Sigmoid colon (tissue), 7 donors: ENCODE measurements at places on chromosomes 13 and 19. TPM values are rescaled to one million over a fixed set of nuclear protein-coding genes. Genes with fewer than 3 reads are reported as not detected.

The ANGPTL8 gene
- total RNA-seq = not detected

- no peaks in the 10 kb centered on the region for H3K36me3 ChIP-seq
- DNase-seq = no peak
- no peak overlapping the region for H3K4me3 ChIP-seq
- no peaks in the 10 kb centered on the region for H3K27me3 ChIP-seq
- H3K27ac ChIP-seq = no peak overlapping the region
Observed at GRCh38 chr13:93577105-93577504, 350.5 kb downstream of the GPC6 start.

- H3K4me3 ChIP-seq = no peak overlapping the region
- H3K27ac ChIP-seq = no peak overlapping the region
- DNase-seq = no peak
- H3K36me3 ChIP-seq = no peaks in the 10 kb centered on the region
- H3K4me1 ChIP-seq = peaks cover 29% of the 10 kb centered on the region
- no peaks in the 10 kb centered on the region for H3K27me3 ChIP-seq
Observed at GRCh38 chr13:25281193-25281934, 5.9 kb downstream of the MTMR6 start.

- no peaks in the 10 kb centered on the region for H3K27me3 ChIP-seq
- DNase-seq = no peak
- no peaks in the 10 kb centered on the region for H3K4me1 ChIP-seq
- no peak overlapping the region for H3K27ac ChIP-seq
- H3K36me3 ChIP-seq = no peaks in the 10 kb centered on the region
Observed at GRCh38 chr13:41306271-41307145, 4.6 kb upstream of the NAA16 start.

- no peak overlapping the region for H3K27ac ChIP-seq
- no peaks in the 10 kb centered on the region for H3K27me3 ChIP-seq
- DNase-seq = no peak
- H3K4me1 ChIP-seq = no peaks in the 10 kb centered on the region
- H3K4me3 ChIP-seq = no peak overlapping the region
- no peaks in the 10 kb centered on the region for H3K36me3 ChIP-seq
Observed at GRCh38 chr13:36096461-36097416, 34.4 kb downstream of the DCLK1 start.

- H3K27ac ChIP-seq = no peak overlapping the region
- DNase-seq = no peak
- H3K4me1 ChIP-seq = no peaks in the 10 kb centered on the region
- no peaks in the 10 kb centered on the region for H3K36me3 ChIP-seq
- no peak overlapping the region for H3K4me3 ChIP-seq
Observed at GRCh38 chr13:75938811-75939560, 302.9 kb downstream of the LMO7 start.

DNA sequence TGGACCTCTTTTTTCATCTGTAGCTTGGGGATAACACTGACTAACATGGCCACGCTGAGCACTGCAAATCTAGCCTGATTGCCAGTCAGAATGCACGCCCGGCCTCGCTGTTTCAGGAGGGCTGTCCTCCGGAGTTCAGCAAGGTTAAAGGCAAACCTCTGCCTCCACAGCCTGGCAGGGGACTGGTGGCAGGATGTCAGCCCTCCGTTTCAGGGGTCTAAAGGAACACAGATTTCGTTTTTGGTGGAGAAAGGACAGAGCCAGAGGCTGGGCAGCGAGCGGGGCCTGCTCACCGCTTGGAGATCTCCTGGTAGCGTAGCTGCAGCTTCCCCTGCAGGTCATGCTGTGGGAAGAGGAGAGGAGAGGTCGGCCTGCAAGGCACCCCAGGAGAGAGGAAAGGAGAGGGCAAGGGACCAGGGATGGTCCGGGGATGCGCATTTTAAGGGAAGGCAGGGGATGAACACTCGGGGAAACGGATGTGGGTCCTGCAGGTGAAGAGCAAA, 560 bp downstream of the NDUFA7 start:
- H3K27me3 ChIP-seq = no peaks in the 10 kb centered on the region
- peaks cover 37% of the 10 kb centered on the region for H3K4me1 ChIP-seq
- no peak for DNase-seq
- peak overlapping the region; percentile 93 for H3K4me3 ChIP-seq
- H3K36me3 ChIP-seq = peaks cover 2% of the 10 kb centered on the region
- peak overlapping the region; percentile 92 for H3K27ac ChIP-seq

The NOTCH3 gene
- 15.0 TPM for total RNA-seq

DNA sequence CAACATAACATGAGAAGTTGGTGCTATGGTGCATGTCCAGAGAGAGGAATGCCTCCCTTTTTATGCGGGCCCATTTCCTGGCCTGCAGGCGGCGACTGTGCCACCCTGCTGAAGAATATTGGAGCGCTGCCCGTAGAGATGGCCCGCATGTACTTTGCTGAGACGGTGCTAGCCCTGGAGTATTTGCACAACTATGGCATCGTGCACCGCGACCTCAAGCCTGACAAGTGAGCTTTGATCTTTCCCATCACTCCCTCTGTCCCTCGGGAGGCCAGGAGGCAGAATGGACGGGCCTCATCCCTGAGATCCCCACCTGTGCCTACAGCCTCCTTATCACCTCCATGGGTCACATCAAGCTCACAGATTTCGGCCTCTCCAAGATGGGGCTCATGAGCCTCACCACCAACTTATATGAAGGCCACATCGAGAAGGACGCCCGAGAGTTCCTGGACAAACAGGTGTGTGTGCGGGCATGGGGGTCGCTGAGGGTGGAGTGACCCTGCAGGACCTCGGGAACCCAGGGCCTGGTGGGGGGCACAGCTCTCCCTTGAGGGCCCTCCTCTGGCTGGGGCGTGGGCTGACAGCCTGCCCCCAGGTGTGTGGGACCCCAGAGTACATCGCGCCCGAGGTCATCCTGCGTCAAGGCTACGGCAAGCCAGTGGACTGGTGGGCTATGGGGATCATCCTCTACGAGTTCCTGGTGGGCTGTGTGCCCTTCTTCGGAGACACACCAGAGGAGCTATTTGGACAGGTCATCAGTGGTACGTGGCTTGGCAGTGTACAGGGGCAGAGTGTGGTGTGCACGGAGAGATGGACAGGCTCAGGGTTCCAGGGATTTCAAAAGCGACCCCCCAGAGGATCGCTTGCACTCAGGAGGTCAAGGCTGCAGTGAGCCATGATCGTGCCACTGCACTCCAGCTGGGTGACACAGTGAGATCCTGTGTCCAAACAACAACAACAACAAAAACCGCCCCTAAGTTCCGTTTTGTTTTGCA, 16.2 kb downstream of the DNASE2 start:
- H3K4me1 ChIP-seq = peaks cover 9% of the 10 kb centered on the region
- H3K27me3 ChIP-seq = peaks cover 11% of the 10 kb centered on the region
- DNase-seq = no peak
- no peak overlapping the region for H3K27ac ChIP-seq

DNA sequence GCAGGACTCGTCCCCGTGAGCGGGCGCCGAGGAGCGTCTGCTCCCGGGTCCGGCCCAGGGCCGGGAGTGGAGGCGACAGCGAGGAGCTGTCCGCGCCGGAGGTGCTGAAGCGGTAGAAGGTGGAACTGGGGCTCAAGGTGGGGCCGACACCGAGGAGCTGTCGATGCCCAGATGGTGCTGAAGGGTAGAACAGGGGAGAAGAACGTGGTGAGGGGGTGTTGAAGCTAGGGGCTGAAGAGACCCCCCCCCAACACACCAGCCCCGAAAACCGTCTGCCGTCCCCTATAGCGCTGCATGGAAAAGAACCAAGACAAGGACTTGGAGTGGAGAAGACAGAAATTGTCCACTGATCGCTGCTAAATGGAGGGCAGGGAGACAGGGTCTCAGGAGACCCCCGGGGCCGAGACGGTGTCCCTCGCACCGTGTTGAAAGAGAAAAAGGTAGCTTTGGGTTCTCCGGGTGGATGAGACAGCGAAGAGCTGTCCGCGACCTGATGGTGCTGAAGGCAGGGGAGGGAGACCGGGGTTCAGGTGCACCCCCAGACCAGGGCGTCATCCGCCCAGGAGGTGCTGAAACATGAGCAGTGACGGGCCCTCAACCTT, 7.1 kb upstream of the PDE4C start:
- H3K27ac ChIP-seq = no peak overlapping the region
- H3K4me3 ChIP-seq = no peak overlapping the region
- H3K27me3 ChIP-seq = peaks cover 30% of the 10 kb centered on the region
- no peak for DNase-seq
- H3K36me3 ChIP-seq = no peaks in the 10 kb centered on the region

- no peak overlapping the region for H3K4me3 ChIP-seq
- H3K27me3 ChIP-seq = no peaks in the 10 kb centered on the region
- H3K4me1 ChIP-seq = peaks cover 39% of the 10 kb centered on the region
Observed at GRCh38 chr13:98325724-98326123, 148.7 kb upstream of the RNF113B start.

DNA sequence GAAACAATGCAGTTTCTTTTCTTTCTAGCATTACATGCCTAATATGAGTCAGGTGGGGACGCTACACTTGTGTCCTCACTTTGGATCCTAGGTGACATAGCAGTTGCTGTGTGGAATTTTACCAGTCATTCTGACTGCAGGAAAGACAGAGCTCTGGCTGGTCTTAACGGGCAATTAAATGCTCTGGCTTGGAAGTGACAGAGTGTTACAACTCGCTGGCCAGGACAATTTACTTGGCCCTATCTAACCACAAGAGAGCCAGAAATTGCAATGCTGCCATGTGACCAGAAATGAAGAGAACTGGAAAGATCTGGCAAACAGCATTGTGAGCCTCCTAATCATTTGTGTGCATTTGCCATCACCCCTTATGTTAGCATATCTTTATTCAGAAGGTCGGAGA, 351.1 kb downstream of the DCT start:
- H3K4me1 ChIP-seq = no peaks in the 10 kb centered on the region
- H3K27me3 ChIP-seq = no peaks in the 10 kb centered on the region
- H3K36me3 ChIP-seq = no peaks in the 10 kb centered on the region
- peak overlapping the region; percentile 24 for H3K27ac ChIP-seq
- DNase-seq = peak; percentile 68

DNA sequence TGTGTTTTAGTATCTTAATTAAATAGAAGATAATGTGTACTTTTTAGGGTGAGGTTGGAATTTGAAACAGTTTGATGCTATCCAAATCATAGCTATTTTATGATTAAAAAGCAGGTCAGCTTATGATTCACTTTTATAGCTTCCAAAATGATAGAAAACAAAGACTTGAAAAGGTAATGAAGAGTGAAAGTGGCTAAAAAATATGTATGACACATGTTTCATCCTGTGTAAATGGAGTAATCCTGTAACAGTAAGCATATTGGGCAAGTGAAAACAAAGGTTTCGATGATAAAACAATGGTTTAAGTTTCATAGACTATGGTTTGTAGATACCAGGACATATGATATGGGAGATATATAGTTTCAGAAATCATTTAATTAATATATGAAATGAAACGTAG, 456.2 kb downstream of the PCDH20 start:
- H3K4me1 ChIP-seq = no peaks in the 10 kb centered on the region
- no peaks in the 10 kb centered on the region for H3K27me3 ChIP-seq
- DNase-seq = no peak
- no peak overlapping the region for H3K27ac ChIP-seq
- H3K4me3 ChIP-seq = no peak overlapping the region
- no peaks in the 10 kb centered on the region for H3K36me3 ChIP-seq

The ATCAY gene
- 3.8 TPM for total RNA-seq

The ERICH6B gene
- not detected for total RNA-seq

DNA sequence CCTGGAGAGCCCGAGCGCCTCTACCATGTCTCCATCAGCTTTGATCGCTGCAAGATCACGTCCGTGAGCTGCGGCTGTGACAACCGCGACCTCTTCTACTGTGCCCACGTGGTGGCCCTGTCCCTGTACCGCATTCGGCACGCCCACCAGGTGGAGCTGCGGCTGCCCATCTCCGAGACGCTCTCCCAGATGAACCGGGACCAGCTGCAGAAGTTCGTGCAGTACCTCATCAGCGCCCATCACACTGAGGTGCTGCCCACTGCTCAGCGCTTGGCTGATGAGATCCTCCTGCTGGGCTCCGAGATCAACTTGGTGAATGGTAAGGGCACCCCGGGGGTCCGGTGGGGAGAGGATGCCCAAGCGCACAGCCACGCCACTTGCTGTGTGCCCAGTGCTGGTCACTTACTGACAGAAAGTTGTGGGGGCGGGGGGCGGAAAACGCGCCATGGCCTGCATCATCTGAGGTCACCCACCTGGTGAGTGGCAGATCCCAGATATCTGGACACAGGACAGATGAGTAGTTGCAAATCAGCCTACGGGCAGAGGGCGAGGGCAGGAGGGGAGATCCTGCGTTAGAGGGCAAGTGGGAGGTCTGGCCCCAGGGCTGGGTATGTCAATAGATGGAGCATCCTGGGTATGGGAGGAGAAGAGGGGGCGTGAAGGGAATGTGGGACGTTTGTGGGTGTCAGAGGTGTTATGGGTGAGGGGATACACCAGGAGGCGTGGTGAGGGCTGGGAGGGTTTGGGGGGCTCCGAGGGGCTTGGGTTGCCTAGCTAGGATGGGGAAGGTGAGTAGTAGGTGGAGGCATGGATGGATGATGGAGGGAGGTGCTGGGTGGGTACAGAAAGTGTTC, 9.8 kb downstream of the ZSWIM4 start:
- no peaks in the 10 kb centered on the region for H3K27me3 ChIP-seq
- DNase-seq = peak; percentile 79
- no peak overlapping the region for H3K27ac ChIP-seq
- peaks cover 6% of the 10 kb centered on the region for H3K4me1 ChIP-seq

GRCh38 chr19:51712461-51713081, 11.2 kb downstream of the HAS1 start:
- no peaks in the 10 kb centered on the region for H3K4me1 ChIP-seq
- H3K27me3 ChIP-seq = no peaks in the 10 kb centered on the region
- H3K4me3 ChIP-seq = no peak overlapping the region
- H3K27ac ChIP-seq = no peak overlapping the region
- no peaks in the 10 kb centered on the region for H3K36me3 ChIP-seq
- DNase-seq = no peak

The ZNF473 gene
- 11.2 TPM for total RNA-seq

GRCh38 chr13:50466456-50466855, 377.0 kb downstream of the DLEU7 start:
- H3K4me1 ChIP-seq = peaks cover 11% of the 10 kb centered on the region
- no peak overlapping the region for H3K27ac ChIP-seq
- no peak for DNase-seq

- DNase-seq = peak; percentile 88
- H3K27me3 ChIP-seq = no peaks in the 10 kb centered on the region
- H3K4me1 ChIP-seq = no peaks in the 10 kb centered on the region
- H3K36me3 ChIP-seq = no peaks in the 10 kb centered on the region
- peak overlapping the region; percentile 91 for H3K27ac ChIP-seq
- H3K4me3 ChIP-seq = peak overlapping the region; percentile 78
Observed at GRCh38 chr19:1566392-1567115, 1.6 kb downstream of the MEX3D start.

The MTRF1 gene
- 12.5 TPM for total RNA-seq

The LILRA1 gene
- 1.1 TPM for total RNA-seq
